ENCODE measurements at places on chromosomes 12 and 14.

GRCh38 chr12:57868851-57869268, 22.3 kb upstream of the CTDSP2 start:
- DNase-seq: no peak

- DNase-seq: no peak
These were observed 226.9 kb downstream of the EPS8 start for GRCh38 chr12:15562263-15562662.

DNA sequence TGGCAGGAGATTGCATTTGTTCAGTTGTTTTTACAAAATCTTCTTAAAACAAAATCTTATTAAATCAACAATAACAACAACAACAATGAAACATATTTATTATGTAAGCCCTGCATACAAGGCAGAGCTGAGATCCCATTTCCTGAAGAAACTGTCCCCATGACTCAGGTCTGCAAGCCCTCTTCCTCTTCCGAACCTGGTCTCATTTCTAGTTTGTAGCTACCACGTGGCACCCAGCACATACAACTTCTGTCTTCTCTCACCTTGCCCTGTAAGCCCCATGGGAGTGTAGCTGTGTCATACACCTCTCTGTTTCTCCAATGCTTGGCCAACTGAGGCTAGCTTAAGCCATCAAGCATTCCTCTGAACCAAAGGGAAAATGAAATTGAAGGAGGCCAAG, 106.4 kb downstream of the SLC8A3 start:
- DNase-seq: no peak

DNA sequence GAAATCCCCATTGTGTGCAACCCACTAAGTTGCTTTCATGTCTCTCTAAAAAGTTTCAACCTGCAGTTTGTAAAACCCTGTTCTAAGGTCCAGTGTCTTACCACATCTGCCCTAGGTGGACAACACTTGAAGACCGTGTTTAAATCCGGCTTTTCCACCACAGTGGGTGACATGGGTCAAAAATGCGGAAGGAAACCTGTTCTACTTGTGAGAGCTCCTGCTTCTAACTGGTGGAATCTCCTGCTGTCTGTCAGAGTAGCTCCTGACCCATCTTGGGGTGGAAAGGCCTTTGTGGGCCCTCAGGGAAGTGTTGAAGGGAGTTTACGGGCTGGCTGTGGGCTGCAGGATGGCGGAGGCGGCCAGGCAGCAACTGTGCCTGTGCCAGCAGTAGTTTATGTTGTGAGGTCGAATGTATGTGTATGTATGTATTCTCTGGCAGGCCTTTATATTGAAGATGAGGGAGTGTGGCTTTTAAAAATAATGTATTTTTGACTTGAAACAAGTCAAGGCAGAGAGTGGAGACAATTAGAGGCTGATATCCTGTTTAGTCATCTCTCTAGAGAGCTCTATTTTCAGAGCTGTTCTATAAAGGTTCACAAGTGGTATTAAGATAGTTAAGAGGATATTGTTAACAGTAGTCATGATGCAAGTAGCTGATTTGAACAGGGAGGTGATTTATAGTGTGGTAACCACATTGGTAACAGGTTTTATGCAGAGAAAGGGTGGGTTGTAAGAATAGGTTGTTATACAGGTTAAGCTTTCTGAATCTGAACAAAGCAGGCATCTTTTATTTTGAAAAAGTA, 67.0 kb downstream of the PRKCH start:
- peak; percentile 18 for DNase-seq

DNA sequence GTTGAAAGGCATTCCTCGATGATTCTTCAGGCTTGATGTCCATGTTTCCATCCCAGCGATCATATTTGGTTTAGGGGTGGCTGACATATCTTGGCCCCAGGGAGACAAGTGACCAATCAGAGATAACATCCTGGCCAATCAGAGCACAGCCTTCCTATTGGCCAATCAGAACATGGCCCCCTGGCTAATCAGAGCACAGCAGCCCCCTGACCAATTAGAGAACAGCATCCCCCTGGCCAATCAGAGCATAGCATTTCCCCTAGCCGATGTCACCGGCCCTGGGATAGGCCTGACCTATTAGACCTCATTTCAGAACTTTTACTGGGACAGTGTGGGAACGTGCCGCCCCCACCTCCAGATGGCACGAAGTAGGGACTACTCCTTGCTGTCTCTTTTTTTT, 182.2 kb downstream of the AACS start:
- no peak for DNase-seq

- DNase-seq: no peak
These were observed 34.6 kb downstream of the LTBP2 start for GRCh38 chr14:74577247-74577947.

GRCh38 chr12:6745741-6746525, 7.0 kb downstream of the MLF2 start:
- DNase-seq: no peak

GRCh38 chr14:19743256-19743655, at the start of gene OR4Q3:
Gene OR4Q3 (plus strand): TSS chr14:19743571.
- DNase-seq: no peak

DNA sequence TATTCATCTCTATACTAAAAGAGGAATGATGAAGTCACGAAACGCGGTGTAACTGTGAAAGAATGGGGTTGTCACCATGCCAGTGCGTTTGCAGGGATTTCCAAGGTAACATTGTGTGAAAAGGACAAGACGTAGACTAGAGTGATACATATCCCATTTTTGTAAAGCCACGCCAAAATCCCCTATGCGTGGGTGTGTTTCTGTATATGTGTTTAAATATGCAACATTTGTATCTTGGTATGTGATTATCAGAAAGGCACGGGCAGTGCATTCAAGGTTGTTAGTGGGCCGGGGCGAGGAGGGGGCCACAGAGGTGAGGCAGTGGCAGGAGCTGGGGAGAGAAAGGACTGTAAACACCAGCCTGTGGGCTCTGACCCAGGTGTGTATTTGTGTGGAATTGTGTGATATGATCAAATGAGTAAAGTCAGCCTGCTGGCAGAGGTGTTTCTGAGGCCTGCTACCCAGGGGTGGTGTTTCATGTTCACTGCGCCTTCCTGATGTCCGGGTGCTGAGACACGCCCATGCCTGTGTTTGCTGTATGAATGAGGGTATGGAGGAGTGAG, 137.8 kb downstream of the ADGRD1 start:
- DNase-seq: no peak
